ENCODE measurements at places on chromosomes 4 and X. TPM values are rescaled to one million over a fixed set of nuclear protein-coding genes. Genes with fewer than 3 reads are reported as not detected.
A peak's percentile ranks its signal among the peaks of the same experiment; 100 is the strongest.

GRCh38 chrX:15816886-15817285 is 26.6 kb downstream of the ZRSR2 start:
- peak; percentile 23 for DNase-seq
- H3K27me3 ChIP-seq, result no peaks in the 10 kb centered on the region
- H3K4me3 ChIP-seq, result no peak overlapping the region
- H3K27ac ChIP-seq, result peak overlapping the region; percentile 41
- peaks cover 16% of the 10 kb centered on the region for H3K36me3 ChIP-seq

GRCh38 chr4:155559915-155560314 is 106.7 kb upstream of the GUCY1A1 start:
- H3K4me3 ChIP-seq, result no peak overlapping the region
- H3K27ac ChIP-seq, result no peak overlapping the region
- H3K4me1 ChIP-seq, result no peaks in the 10 kb centered on the region
- H3K36me3 ChIP-seq, result no peaks in the 10 kb centered on the region
- H3K27me3 ChIP-seq, result no peaks in the 10 kb centered on the region

Gene HMGB2
- total RNA-seq, result 135 TPM

- H3K27ac ChIP-seq, result no peak overlapping the region
- H3K4me1 ChIP-seq, result no peaks in the 10 kb centered on the region
- no peak for DNase-seq
- no peaks in the 10 kb centered on the region for H3K27me3 ChIP-seq
- H3K36me3 ChIP-seq, result no peaks in the 10 kb centered on the region
- no peak overlapping the region for H3K4me3 ChIP-seq
Measured at GRCh38 chr4:47075919-47076318, 44.6 kb downstream of the GABRB1 start.

- no peak for DNase-seq
- no peaks in the 10 kb centered on the region for H3K4me1 ChIP-seq
- H3K36me3 ChIP-seq, result no peaks in the 10 kb centered on the region
- no peak overlapping the region for H3K27ac ChIP-seq
- no peaks in the 10 kb centered on the region for H3K27me3 ChIP-seq
- H3K4me3 ChIP-seq, result no peak overlapping the region
Measured at GRCh38 chr4:37393321-37393720, 148.8 kb downstream of the NWD2 start.

DNA sequence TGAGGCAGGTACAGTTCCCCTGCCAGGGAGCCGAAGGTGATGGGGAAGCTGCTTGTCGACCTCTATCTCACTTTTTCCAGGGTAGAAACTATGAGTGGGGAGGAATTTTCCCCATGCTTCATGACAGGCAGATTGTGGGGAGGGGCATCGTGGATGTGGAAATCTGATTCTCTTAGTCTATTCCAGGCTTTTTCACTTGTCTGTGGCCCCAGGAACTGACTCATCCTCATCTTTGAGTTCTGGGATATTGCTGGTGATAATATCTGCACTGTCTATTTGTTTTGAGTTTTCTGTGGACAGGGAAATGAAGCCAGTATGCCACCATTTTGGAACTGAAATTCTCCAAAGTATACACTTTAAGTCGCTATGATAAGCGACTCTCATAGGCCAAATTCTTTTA is 7.6 kb upstream of the TLR2 start:
- H3K4me3 ChIP-seq, result no peak overlapping the region
- no peaks in the 10 kb centered on the region for H3K4me1 ChIP-seq
- H3K27ac ChIP-seq, result no peak overlapping the region
- no peaks in the 10 kb centered on the region for H3K36me3 ChIP-seq

Gene MOB1B
- total RNA-seq, result 11.2 TPM

DNA sequence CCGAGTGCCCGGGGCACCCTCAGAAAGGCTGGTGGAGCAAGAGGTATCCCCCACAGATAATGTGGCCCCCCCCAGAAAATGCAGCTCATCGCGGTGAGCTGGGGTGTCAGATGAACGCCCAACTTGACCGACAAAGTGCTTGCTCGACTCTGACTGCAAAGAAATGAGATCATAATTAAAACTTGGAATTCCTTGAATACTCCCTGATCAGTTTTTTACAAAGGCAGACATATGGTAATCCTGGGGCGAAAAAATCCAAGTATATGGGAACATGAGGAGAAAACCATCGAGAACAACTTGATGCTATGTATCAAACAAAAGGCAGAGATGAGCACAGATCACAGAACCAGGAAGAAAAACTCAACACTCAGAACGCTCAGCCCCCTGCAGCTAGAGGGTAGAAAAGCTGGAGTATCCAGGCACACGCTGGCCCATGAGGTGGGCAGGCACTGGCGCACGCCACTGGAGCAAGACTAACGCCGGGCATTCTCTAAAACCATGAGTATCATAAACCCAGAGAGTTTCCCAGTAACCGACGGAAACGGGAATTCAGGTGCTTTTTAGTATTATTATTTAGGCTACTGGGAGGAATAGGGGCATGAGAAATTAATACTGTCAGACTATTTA is 127.3 kb downstream of the AFAP1 start:
- H3K36me3 ChIP-seq, result peaks cover 32% of the 10 kb centered on the region
- no peak overlapping the region for H3K4me3 ChIP-seq
- no peaks in the 10 kb centered on the region for H3K4me1 ChIP-seq
- no peaks in the 10 kb centered on the region for H3K27me3 ChIP-seq

Gene WNK3
- 0.68 TPM for total RNA-seq

Gene MAGEA8
- not detected for total RNA-seq

DNA sequence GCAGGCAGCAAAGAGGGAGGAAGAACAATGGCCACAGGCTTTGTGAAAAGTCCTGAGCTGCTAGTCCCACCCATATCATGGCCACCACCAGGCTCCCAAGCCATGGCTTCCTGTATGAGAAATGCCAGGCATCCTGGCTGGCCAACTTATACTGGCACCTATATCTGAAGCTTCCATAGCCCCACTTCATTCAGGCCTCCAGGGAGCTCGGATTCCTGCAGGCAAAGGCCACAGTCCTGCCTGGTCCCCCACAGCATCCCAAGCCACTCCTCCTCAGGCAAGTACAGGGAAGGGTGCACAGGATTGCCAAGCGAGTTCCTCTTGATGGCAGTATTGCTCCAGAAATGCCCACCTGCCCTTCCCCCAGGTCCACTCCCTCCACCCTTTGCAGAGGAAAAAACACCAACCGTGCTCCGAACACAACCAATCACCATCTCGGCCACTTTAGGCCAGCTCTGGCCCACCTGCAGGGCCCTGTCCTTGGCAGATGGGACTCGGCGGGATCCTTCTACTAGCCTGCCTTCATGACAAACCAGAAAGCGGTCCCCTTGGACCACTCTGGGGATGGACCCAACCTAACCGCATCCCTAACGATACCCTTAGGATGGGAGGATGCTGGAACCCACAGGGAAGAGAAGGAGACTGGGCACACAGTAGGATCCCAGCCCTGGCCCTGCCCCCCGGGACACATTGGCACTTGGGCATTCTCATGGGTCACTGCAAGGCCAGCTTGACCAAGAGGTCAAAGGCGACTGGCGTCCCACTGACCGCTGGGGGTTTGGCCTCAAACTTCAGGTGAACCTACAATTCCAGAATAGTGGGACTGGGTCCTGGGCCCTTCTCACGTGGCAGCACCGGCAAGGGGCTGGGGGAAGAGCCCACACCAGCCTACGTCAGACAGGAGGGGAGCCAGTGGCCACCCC is 220.4 kb upstream of the AGTR2 start:
- no peaks in the 10 kb centered on the region for H3K27me3 ChIP-seq
- H3K4me1 ChIP-seq, result no peaks in the 10 kb centered on the region
- no peaks in the 10 kb centered on the region for H3K36me3 ChIP-seq
- DNase-seq, result no peak
- H3K4me3 ChIP-seq, result no peak overlapping the region
- H3K27ac ChIP-seq, result no peak overlapping the region

GRCh38 chrX:8306291-8306925 is 135.3 kb upstream of the VCX2 start:
- no peak for DNase-seq
- no peaks in the 10 kb centered on the region for H3K27me3 ChIP-seq
- no peaks in the 10 kb centered on the region for H3K36me3 ChIP-seq

Gene ANKRD50
- 0.23 TPM for total RNA-seq

DNA sequence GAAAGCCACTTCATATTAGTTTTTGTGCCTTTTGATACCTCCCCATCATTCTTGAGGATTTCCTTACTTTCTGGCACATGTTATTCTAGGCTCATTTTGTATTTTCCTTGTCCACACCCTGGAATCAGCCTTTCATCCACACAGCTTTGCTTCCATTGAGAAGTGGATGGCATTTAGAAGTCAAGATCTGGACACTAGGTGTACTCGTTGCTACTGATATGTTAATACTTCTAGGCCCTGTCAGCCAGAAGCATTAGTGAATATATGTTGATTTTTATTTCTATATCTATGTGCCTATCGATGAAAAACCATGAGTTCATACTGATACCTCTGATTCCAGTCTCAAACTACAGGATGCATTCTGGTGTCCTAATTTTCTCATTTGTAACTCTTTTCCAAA is 73.2 kb downstream of the ARHGAP24 start:
- no peak for DNase-seq
- no peak overlapping the region for H3K27ac ChIP-seq
- H3K27me3 ChIP-seq, result no peaks in the 10 kb centered on the region

Gene SPANXN3
- total RNA-seq, result not detected

Gene TKTL2
- total RNA-seq, result not detected

DNA sequence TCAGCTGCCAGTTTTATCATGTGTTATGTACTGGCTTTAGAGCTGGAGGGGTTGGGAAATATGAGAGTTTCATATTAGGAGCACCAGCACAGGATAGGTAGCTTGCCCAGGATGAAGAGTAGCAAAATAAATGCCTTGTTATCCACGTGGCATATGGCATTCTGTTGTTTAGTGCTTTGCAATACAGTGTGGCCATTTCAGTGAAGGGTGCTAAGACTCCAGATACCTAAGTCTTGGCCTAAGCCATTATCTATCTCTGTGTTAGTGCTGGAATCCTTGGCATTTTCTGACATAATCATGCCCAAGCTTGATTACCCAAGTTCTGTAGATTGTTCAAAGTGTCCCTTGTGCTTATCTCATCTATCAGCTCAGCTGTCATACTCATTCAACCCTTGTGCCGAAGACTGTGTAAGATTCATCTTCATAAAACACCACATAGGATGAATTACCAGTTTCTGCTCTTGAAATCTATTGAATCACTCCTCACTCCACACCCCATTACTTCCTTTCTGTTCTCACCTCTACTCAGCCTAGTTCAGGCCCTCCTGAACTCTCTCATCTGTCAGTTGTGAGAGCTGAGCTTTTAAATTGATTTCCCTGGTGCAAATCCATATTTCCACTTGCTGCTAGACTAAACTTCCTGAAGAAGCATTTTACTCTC is 73.5 kb downstream of the CLCN5 start:
- H3K4me1 ChIP-seq, result no peaks in the 10 kb centered on the region
- DNase-seq, result no peak
- H3K27me3 ChIP-seq, result no peaks in the 10 kb centered on the region
- H3K36me3 ChIP-seq, result no peaks in the 10 kb centered on the region
- no peak overlapping the region for H3K27ac ChIP-seq

Gene GATA1
- 0.64 TPM for total RNA-seq

- H3K4me3 ChIP-seq, result peak overlapping the region; percentile 51
- H3K4me1 ChIP-seq, result peaks cover 22% of the 10 kb centered on the region
- H3K36me3 ChIP-seq, result peaks cover 4% of the 10 kb centered on the region
- peaks cover 3% of the 10 kb centered on the region for H3K27me3 ChIP-seq
- H3K27ac ChIP-seq, result peak overlapping the region; percentile 98
- peak; percentile 61 for DNase-seq
Measured at GRCh38 chr4:128288689-128289106, 1.1 kb upstream of the PGRMC2 start.

DNA sequence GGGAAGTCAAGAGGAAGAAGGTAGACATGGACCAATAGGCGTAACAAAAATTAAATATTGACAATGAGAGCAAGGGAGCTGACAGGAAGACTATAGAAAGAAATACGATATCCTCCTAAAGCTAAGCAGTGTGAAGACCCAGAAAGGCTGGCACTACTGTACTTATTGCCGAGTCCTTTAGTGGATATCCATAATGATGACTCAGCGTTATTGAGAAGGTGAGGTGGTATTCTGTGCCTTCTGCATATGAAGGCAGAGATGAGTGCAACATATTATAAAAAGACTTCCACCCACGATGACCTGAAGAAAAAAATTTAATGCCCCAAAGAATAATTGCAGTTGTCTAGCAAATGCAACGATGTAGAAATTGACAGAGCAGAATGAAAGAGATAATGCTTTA is 13.0 kb upstream of the MCF2 start:
- H3K4me3 ChIP-seq, result no peak overlapping the region
- DNase-seq, result no peak
- H3K36me3 ChIP-seq, result no peaks in the 10 kb centered on the region
- H3K27ac ChIP-seq, result no peak overlapping the region

DNA sequence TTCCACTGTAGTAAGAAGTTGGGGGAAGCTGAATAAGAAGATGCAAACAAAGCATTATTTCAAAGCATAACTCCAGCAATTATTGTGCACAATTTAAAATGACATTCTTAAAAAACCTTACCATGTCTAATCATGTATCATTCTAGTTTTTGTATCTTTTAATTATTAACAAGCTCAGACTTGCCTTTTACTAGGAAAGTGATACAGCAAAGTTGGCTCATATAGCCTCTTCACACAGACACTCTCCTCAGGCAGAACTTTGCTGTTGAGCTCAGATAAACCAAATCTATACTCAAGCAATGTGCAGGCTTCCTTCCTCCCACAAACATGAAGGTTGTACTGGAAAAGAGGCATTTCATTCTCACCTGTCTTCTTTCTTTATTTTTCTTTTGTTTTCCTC is 358.7 kb upstream of the EMCN start:
- H3K36me3 ChIP-seq, result no peaks in the 10 kb centered on the region
- H3K4me1 ChIP-seq, result no peaks in the 10 kb centered on the region
- H3K27me3 ChIP-seq, result no peaks in the 10 kb centered on the region
- no peak overlapping the region for H3K27ac ChIP-seq
- no peak overlapping the region for H3K4me3 ChIP-seq

GRCh38 chr4:2080429-2081300 is 21.5 kb downstream of the NAT8L start:
- no peak overlapping the region for H3K27ac ChIP-seq
- H3K4me3 ChIP-seq, result no peak overlapping the region
- no peaks in the 10 kb centered on the region for H3K36me3 ChIP-seq

DNA sequence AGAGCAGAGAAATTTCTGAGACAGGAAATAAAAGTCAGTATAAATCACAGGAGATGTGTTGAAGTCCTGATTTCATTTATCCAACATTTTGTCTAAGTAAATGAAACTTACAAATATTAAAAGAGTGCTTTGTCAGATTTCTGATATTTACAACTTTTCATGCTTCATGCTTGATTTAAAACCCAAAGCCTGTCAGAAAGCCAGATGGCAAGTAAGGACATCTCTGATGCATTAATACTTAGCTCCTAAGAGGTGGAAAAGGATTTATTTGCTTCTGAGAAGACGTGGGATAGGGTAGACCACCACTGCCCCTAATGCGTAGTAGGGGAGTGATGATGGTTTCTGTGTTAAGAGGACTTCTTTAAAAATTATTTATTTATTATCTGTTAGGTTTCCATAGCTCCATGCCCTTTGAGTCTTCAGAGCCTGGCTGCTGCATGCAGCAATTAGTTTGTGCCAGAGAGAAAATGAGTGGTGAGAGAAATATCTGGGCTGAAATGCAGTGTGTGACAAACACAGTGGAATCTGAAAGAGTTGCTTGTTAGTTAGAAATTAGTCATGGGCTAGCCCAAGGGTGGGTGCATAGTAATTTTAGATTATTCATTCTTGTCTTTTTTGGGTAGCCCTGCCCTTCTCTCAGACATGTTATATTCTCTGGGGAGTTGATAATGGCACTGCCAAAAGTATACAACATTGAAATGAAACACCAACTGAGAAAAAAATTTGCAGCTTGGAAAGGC is 333.8 kb downstream of the C4orf33 start:
- H3K4me1 ChIP-seq, result no peaks in the 10 kb centered on the region
- no peak overlapping the region for H3K27ac ChIP-seq
- H3K4me3 ChIP-seq, result no peak overlapping the region
- no peaks in the 10 kb centered on the region for H3K27me3 ChIP-seq
- H3K36me3 ChIP-seq, result no peaks in the 10 kb centered on the region

Gene PARM1
- total RNA-seq, result 0.25 TPM

- H3K4me3 ChIP-seq, result no peak overlapping the region
- H3K27me3 ChIP-seq, result no peaks in the 10 kb centered on the region
- H3K4me1 ChIP-seq, result no peaks in the 10 kb centered on the region
Measured at GRCh38 chrX:40964633-40965586, 120.3 kb upstream of the USP9X start.

Measured in T-cell (primary cell).